ENCODE measurements at places on chromosomes 5 and 9.

- no peak for DNase-seq
These were observed 227.7 kb downstream of the SMARCA2 start for GRCh38 chr9:2242831-2243330.

GRCh38 chr5:150140830-150141229 is 14.8 kb downstream of the PDGFRB start:
- no peak for DNase-seq

DNA sequence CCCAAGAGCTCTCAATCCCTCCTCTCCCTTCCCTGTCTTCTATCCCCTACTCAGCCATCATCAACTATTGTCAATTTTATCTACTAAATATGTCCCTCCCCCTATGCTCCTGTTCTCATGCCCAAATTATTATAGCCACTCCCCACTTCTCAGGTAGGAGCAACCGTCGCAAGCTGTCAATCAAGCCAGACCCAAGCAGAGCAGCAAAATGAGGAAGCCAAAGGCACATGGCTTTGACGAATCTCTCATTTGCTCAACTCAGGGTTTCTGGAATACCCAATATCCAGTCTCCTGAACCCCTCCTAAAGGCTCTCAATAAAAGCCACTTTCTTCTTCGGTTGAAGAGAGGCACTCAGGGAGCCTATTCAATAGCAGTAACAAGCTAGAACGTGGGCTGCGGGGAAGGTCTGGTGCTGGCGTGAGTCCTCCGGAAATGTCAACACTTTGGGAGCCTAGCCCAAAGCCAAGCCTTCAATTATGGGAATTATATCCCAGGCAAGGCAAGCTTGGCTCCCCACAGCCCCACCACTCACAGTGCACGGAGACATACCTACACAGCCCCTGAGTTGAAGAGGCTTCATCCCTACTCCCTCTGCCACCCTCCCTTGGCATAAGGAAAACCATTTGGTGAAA is 47.7 kb downstream of the SIL1 start:
- DNase-seq: no peak

- no peak for DNase-seq
These were observed 339.6 kb upstream of the ITGA1 start for GRCh38 chr5:52448111-52448510.

DNA sequence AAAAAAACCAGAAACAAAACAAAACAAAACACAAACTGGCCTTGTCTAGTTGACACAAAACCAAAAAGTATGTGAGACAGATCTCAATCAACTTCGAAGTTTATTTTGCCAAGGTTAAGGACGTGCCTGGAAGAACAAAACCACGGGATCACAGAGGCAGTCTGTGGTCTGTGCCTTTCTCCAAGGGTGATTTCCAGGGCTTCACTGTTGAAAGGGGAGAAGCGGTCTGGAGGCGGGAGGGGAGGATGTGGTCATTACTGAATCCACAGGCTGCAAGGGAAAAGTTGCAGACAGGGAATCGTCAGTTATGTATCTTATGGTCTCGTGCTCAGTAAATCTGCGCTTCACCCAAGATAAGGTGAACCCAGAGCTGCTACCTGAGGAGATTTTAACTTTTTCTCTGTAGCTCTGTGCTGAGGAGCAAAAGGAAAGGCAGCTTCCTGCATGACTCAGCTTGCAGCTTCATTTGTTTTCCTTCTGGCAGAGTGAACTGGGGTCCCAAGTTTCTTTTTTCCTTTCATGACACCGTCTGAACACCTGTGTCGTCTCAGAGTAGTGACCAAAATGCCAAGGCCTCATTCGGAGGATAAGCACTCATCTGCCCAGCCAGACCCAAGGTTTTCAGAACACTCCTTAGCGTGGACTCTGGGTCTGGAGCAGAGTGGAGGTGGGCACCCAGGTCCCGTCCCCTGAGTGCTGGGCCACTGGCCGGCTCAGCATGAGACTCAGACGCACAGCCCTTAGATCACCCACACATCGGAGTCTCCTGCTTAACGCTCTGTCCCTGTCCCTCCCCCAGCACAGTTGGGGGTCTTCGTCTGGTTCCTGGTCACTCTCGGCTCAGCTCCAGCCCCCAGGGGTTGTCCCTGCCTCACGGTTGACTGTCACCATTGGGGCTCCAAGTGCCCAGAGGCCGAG is 25.9 kb downstream of the ROPN1L start:
- DNase-seq: no peak

- DNase-seq: no peak
These were observed 141.7 kb downstream of the TARS1 start for GRCh38 chr5:33582417-33582816.

DNA sequence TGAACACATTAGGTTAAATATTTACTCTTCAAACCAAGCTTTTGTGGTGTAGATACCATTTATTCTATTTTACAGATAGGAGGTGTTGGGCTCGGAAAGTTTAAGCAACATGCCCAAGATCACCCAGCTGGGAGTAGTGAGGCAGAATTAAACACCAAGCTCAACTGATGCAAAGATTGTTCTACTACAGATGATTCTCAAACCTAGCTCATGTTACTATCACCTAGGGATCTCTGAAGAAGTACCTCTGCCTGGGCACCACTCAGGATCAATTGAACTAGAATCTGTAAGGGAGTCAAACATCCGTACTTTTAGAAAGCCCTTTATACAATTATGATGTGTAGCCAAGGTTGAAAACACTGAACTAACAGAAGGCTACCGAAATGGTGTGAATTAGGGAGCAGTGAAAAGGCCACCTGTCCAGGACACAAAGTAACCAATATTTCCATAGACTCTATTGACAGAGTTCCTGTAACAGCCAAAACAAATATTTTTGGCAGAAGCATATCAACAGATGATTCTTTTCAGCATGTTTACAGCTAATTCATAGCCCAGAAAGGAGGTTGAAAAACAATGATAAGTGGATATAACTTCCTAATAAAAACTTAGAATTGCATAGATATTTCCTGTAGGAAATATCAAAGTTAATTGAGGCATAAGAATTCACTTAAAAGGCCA is 158.5 kb upstream of the PTGER4 start:
- no peak for DNase-seq

- no peak for DNase-seq
These were observed 368.2 kb downstream of the NDUFS4 start for GRCh38 chr5:53928641-53929040.

DNA sequence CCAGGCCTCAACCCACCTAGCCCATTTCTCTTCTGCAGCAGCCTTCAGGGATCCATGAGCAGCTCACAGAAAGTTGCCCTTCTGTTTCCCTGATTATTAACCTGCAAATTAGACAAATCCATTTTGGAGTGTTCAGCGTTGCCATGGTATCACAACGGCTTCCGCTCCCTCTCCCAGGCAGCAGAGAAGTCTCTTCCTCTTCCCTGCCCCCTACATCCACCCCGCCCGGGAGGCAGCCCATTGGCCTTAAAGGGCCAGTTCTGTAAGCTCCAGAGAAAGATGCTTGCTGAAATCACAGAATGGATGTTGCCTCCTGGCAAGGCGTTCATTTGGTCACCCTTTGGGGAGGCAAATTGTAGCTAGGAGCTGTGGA is 47.7 kb upstream of the BOD1 start:
- no peak for DNase-seq

DNA sequence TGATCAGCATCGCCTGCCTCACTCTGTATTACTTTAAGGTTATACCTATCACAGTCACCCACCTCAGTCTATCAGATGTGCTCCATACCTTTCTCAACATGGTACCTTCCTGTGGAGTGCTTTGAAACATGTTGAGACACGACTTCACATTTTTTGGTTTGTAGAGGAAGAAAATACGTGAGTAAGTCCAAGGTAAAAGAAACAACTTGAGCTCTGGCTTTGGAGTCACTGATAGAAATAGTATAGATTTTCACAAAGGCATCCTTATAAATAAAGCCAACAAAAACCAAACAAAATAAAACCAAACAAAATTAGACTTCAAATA is 77.5 kb upstream of the HMHB1 start:
- DNase-seq: no peak

DNA sequence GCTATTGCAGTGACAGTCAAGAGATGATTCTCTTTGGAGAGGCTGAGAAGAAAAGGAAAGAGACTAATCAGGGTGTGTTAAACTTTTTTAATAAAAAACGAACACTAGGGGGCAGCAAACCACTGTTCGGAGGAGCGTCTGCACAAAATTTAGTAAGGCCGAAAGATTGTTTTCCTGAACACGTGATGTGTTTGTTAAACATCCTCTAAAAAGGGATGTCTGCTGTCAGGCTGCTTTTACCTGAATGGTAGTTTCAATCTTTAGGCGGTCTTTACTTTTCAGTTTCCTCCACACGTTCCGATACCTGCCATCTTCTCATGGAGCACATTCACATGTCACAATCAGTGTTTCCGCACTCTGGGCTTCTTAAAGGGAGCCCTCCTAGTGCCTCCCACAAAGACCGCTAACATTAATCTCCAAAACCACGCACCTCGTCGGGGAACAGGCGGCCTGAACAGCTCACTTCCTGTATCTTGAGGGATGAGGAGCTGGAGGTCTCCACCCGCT is 125.2 kb downstream of the GPBP1 start:
- peak; percentile 21 for DNase-seq

GRCh38 chr5:116572350-116573278 is 2.0 kb downstream of the SEMA6A start:
- no peak for DNase-seq

DNA sequence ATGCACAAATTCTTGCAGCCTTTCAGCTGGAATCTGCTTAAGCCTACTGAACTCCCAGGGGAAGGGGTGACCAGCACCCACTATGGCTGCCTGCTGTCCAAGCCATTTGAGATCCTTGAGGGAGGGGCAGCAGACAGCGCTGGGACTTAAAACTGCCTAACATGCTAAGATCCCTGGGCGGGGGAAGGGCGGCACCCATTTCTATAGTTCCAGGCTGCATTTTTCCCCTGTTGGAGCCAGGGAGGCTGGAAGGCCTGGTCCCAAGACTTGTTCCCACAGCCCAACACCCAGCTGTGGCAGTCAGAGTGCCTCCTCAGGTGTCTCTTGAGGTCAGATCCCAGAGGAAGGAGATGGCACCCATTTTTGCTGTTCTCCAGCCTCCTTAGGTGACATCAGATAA is 1061.3 kb upstream of the COX7C start:
- DNase-seq: no peak

DNA sequence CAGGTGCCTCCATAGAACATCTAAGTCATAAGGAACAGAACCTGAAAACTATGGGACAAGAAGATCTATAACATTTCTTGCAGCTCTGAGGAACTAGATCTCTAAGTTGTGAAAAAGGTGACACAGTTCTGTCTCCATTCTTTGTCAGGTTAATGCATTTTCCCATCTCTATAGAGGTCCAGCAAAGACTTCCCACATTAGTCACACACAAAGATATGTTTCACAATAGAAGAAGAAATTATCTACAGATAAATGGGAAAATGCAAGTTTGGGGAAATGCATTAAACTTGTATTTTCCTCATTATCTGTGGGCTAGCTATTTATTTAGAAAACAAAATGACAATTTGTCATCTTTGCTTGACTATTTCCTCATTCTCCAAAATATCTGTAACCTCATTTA is 458.6 kb upstream of the PAPPA start:
- DNase-seq: no peak

DNA sequence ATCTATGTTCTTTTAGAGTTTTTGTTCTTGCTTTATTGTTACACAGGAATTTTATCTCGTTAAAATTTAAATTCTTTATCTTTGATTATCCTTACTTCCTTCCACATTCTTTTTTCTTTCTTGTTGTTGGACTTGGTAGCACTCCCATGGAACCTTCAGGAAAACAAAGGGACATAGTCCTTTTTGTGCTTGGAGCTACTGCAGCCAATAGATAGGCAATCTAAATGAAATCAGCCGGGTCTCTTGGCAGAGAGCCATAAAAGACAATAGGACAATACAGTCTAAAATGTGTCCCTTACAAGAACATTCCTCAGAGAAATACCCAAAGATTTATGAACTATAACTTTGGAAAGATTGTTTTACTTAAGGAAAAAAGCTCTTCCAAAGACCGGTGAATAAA is 548.1 kb upstream of the C9orf72 start:
- DNase-seq: no peak

- no peak for DNase-seq
These were observed 34.2 kb downstream of the PLAC8L1 start for GRCh38 chr5:146071171-146071570.

DNA sequence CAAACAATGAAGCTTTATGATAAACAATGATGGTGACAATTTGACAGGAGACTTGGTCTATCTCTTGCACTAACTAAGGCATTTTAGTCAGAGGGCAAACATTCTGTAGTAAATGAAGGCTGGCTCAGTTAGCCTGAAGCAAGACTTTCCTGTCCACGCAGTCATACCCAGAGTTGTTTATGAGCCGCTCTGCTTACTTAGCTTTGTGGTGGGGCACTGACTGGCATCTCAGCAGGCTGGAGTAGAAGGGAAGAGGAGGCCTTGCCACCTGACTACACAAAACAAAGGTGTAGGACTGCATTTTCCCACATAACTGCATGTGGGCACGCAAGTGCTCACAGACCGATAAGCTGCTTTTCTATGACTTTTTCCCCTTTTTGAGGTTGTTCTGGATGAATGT is 133.7 kb upstream of the EPB41L4A start:
- no peak for DNase-seq

GRCh38 chr5:103648086-103648485 is 85.5 kb upstream of the NUDT12 start:
- DNase-seq: no peak

DNA sequence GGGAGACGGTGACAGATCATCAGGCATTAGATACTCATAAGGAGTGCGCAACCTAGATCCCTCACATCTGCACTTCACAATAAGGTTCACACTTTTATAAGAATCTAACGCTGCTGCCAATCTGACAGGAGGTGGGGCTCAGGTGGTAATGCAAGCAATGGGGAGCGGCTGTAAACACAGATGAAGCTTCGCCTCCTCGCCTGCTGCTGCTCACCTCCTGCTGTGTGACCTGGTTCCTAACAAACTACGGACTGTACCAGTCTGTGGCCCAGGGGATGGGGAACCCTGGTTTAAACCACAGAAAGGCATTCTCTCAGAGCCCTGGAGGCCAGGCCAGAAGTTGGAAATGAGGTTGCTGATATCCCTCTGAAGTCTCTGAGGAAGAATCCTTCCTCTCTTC is 323.6 kb downstream of the DRD1 start:
- no peak for DNase-seq

GRCh38 chr5:62741761-62742160 is 163.1 kb downstream of the LRRC70 start:
- no peak for DNase-seq

DNA sequence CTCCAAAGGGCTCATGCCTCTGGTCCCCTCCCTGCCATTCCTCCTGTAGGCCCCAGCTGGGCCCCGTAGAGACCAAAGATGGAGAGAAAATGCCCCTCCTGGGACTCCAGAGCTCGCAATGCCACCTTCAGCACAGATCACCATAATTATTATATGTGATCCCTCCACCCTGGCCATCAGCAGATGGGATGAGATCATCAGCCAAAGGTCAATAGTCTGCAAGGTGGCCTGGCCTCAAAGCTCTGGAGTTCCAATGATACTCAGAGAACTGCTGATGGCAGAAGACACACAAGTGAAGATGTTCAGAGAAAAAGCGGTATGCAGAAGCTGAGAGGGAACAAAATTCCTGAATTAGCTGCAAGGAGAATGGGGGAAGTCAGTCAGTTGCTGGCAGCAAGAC is 5.0 kb downstream of the RPP25L start:
- DNase-seq: no peak

DNA sequence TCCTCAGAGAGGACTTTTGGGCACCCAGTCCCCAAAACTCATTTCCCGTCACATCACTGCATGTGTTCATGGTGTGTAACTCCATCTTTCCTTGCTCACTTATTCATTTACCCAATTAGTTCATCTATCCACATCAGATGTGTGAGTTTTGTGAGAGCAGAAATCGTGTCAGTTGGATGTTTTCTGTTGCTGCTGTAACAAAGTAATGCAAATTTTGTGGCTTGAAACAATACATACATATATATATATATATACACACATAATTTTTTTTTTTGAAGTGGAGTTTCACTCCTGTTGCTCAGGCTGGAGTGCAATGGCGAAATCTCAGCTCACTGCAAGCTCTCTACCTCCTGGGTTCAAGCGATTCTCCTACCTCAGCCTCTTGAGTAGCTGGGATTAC is 70.5 kb upstream of the BOD1 start:
- DNase-seq: no peak

Data from activated CD4-positive, alpha-beta T cell treated with anti-CD3 and anti-CD28 coated beads for 24 hours (primary cell).